ENCODE measurements at places on chromosomes 1 and 21.

DNA sequence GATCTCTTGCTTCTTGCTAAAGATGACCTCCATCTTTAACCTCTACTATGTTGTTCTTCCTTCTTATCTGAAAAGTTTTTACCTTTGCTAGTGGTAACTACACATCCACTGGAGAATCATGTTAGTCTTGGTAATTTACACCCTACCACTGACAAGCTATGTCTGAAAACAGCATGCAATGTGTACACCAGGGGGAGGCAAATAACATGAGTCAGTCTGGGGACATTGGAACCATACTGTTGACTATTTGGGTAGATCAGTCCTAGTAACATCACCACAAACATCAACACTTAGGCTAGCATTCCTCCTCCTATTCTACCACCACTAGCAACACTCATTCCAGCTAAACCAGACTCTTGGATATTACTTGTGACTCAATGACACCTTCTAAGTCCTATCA lies 549.0 kb downstream of the KCNT2 start:
- no peak for DNase-seq

DNA sequence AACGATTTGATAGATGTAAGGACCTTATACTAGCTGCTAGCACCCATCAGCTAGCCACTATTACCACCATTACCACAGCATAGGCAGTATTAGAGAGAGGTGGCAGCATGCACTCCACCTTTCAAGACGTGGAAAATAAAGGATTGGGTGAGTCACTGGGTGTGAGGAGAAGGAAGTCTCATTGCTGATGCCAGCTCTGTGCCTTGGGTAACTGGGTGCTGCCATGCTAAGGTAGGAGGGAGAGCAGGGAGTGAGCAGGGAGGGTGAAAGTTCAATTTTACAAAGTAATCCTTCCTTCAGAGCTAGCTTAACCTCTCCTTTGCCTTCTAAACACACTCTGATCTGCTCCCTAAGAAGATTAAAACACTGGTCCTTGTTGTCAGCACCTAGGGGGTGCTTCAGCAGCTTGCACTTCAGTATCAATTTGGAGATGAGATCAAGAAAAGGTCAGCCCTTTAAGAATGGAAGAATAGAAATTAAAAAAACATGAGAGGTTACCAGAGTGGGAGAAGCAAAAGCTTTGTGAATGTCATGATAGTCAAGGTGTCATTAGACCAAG lies 1.8 kb upstream of the LIN9 start:
- DNase-seq, result no peak

GRCh38 chr21:41024746-41025254 lies 143.2 kb upstream of the BACE2 start:
- DNase-seq, result no peak

- DNase-seq, result no peak
Observed at GRCh38 chr1:75641325-75641724, 30.4 kb upstream of the SLC44A5 start.
